ENCODE measurements at places on chromosomes 6 and 20.

- DNase-seq: no peak
Observed at GRCh38 chr6:42237857-42238256, 20.2 kb upstream of the MRPS10 start.

- DNase-seq: no peak
Observed at GRCh38 chr6:22036699-22037098, 260.1 kb downstream of the PRL start.

GRCh38 chr6:155402656-155403304 lies 52.9 kb downstream of the NOX3 start:
- DNase-seq: no peak

DNA sequence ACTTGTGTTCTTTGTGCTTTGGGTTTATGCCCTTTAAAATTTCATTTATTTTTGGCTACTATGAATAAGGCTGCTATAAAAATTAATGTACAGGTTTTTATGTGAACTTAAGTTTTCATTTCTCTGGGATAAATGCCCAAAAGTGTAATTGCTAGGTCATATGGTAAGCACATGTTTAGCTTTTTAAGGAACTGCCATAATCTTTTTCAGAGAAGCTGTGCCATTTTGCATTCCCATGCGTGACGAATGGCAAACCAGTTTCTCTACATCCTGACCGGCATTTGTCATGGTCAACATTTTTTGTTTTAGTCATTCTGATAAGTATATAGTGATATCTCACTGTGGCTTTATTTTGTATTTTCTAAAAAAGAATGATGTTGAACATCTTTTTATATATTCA lies 236.0 kb upstream of the SGK1 start:
- no peak for DNase-seq

- DNase-seq: no peak
Observed at GRCh38 chr20:52012079-52012478, 179.5 kb downstream of the ZFP64 start.

GRCh38 chr6:163962627-163963117 lies 548.2 kb downstream of the QKI start:
- DNase-seq: no peak

GRCh38 chr20:35735826-35736470 lies 6.1 kb downstream of the RBM39 start:
- no peak for DNase-seq

- DNase-seq: no peak
Observed at GRCh38 chr6:42255050-42255449, 37.4 kb upstream of the MRPS10 start.

DNA sequence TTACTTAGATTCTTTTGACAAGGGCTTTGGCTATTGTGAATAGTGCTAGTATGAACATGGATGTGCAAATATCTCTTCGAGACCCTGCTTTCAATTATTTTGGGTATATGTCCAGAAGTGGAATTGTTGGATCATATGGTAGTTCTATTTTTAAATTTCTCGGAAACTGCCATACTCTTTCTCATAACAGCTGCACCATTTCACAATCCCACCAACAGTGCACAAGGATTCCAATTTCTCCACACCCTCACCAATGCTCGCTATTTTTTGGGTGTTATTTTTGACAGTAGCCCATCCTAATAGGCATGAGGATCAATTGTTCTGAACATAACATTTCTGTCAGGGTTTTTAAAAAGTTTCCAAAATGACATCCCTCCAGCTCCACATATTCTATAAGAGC lies 69.2 kb upstream of the ESR1 start:
- no peak for DNase-seq

DNA sequence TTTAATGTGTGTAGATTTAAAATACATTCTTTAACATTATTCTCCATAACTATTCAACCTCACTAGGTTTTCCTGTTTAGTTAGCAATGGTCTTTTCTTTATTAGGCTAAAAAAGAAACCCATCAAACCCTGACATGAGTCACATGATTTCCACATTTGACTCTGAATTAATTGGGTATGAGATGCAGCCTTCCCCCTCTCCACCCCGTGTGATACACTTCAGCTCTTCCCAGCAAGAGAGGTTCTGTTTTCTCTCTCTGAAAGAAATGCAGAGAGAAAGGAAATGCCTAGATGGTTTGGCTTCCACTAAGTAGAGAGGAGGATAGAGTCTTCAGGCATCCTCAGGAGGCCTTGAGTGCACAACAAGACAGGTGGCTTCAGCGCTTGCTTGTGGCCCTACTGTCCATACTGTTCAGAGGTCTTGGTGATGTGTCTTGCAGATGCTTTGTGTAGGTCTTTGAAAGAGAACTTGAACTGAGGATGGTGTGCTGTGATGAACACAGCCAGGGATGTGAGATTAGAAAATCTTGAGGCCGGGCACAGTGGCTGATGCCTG lies 17.3 kb downstream of the FARS2 start:
- no peak for DNase-seq

- no peak for DNase-seq
Observed at GRCh38 chr20:4449957-4450715, 271.6 kb upstream of the PRND start.

DNA sequence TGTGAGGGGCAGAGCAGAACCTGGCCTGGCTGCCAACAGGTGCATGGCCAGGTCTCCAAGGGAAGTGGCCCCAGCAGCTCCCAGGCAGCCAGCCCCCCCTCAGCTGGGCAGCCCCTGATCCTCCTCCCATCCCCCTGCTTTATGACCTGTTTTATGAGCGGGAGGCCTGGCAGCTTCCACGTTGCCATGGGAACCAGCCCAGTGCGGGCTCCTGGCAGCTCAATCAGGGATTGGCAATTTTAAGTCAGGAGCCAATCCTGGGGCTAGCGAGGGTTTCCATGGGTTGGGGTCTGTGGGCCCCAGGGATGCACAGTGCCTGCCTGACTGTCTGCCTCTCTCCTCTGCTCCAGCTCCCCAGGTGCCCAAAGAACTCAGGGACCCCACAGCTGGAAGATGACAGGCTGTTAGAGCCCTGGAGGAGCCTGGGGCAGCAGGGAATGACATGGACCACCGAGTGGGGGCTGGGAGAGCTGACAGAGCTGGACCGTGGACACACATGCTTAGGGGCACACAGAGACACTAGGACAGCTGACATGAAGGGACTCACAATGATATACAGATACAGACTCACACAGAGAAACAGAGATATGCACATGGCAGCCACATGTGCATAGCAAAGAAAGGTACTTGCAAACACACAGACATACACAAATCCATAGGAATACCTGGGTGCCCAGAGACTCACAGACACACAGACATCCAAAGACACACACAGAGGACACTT lies 56.5 kb upstream of the SIRPA start:
- no peak for DNase-seq

DNA sequence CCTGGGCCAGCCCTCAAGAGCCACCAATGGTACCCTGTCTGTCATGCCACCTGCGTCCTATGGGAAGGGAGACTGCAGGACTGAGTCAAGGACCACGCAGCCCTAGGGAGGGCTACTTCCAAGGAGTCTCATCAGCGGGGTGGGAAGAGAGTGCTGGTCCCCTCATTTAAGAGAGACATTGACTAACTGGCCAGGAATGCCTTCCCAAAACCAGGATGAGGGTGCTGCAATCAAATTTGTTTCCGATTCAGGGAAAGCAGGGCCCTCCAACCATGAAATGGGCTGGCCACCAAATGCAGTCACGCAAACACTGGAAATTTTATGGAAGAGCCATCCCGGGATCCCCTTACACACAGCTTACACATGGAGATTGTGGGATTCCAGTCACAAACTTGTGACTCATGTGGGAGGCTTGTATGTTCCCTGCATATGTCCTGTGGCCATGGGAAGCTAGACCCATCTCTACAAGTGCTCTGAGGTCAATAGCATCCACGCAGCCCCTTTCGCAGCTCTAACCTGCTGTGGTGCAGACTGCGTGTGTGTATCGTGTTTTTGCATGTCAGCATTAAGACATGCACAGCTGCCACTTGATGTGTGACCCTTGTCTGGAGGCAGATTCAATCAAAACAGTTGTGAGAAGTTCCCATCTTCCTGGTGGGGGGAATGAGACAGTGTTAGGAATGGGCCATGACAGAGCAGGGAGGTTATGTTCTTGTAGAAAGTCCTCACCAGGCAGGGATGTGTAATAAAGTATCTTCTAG lies 53.0 kb upstream of the CST7 start:
- no peak for DNase-seq

GRCh38 chr6:40353967-40354452 lies 233.2 kb downstream of the LRFN2 start:
- no peak for DNase-seq

DNA sequence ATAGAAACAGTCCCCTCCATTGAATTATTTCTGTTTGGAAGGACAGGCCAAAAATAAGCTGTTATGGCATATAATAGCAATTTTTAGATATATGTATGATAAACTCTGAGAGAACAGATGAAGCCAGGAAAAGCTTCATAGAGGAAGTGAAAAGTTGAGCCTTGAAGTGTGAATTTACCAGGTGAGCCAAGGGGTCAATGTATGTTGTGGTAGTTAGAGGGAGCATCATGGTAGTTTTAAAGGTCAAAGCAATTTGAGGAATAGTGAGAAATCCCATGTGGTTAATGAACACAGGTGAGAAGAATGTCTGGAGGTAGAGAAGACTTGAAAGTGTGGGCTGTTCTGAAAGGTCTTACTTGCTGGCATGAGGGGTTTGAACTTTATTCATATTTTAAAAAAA lies 47.0 kb downstream of the COL19A1 start:
- no peak for DNase-seq

DNA sequence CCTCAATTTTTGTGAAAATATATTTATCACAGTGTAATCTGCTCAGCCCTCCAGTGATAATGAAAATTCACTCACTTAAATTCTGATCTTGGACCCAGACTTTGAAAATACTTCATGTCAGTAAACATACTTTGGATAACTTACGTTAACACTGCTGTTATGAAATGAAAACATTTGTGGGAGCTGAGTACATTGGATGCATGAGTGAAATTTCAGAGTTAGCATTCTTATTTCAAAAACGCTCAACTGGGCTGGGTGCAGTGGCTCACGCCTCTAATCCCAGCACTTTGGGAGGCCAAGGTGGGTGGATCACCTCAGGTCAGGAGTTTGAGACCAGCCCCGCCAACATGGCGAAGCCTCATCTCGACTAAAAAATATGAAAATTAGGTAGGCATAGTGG lies 196.4 kb downstream of the UTRN start:
- DNase-seq: no peak

- no peak for DNase-seq
Observed at GRCh38 chr6:6734479-6735465, 146.3 kb downstream of the LY86 start.

- DNase-seq: no peak
Observed at GRCh38 chr6:109093732-109094415, 772 bp downstream of the SESN1 start.

DNA sequence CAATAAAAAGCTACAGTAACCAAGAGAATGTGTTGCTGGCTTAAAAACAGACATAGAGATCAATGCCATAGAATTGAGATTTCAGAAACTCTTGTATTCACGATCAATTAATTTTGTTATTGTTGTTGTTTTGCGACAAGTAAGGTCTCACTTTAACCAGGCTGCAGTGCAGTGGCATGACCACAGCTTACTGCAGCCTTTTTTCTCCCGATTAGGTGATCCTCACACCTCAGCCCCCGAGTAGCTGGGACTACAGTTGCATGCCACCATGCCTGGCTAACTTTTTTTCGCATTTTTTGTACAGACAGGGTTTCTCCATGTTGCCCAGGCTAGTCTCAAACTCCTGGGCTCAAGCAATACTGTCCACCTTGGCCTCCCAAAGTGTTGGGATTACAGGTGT lies 42.2 kb downstream of the RANBP9 start:
- DNase-seq: no peak

- no peak for DNase-seq
Observed at GRCh38 chr6:34894693-34895092, 5.6 kb downstream of the ANKS1A start.

DNA sequence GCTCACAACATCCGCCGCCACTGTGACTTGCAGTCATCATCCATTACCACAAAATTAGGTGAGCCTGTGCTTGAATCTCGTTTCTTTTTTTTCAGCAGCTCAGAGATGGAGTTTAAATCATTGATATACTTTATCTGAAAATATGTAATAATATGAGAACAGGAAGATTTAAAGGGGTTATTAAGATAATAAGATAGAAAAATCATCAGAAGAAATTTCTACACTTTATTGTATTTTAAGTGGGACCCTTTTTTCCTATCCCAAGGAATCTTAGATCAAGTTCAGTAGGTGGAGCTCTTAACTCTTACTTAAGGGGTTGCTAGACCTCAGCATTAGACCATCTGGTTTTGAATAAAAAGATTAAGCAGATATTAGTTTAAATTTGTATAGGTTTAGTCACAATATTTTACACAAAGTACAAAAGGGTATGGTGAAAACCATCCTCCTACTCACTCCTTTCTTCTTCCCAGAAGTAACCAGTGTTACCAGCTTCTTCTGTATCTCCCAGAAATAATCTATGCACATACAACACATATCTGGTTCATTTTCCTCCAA lies 9.4 kb upstream of the NCOA7 start:
- no peak for DNase-seq

GRCh38 chr6:11532097-11532496 lies 5.5 kb upstream of the TMEM170B start:
- no peak for DNase-seq

- no peak for DNase-seq
Observed at GRCh38 chr6:28696167-28696566, 170.5 kb downstream of the GPX5 start.

DNA sequence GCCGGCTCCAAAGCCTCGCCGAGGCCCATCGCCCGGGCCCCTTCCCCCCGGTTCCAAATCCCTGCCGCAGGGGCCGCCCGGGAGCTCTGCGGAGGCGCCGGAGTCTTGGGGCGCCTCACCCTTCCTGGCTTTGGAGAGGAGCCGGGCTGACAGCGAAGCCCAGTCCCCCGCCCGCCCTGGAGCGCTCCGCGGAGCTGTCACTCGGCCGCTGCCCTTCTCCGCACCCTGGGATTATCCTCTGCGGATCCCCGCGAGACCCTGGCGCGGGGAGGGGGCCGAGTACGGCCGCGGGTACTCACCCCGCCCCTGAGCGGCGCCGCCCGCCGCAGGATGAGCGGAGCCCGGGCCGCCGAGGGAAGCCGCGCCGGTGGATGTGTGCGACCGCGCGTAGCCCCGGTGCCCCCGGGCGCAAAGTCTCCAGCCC lies 343 bp downstream of the SNAP91 start:
- no peak for DNase-seq

DNA sequence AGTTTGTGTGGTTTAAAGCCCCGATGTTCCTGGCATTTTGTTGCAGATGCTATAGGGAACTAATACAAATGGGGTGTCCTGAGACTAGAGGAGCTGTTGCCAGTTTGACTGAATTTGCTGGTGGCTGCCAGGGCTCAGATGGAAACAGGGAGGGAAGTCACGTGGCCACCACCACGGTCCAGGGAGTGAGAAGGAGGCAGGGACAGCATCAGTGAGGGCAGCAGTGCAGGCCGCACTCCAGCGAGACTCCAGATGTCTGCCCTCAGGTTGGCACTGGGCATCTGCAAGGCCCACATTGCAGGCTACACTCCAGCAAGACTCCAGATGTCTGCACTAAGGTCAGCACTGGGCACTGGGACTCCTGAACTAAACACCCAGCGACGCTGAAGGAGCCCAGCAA lies 86.2 kb downstream of the RAMACL start:
- no peak for DNase-seq

DNA sequence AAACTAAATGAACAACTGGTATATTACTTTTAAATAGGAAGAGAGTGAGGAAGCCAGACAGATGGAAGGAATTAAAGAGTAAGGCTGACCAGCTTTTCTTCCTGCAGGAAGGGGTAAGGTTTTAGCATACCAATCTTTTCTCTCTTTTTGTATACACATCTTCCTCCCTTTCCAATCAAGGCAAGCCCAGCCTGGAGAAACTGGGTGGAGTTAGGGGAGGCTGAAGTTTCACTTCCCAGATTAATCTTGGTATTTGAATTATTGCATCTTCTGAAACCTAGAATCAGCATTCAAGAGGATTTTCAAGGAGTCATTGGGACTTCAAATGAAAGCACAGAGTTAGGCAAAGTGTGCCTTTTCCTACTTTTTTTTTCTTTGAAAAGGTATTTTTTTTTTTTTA lies 33.1 kb downstream of the TMEM14A start:
- no peak for DNase-seq

Data from activated naive CD4-positive, alpha-beta T cell (primary cell).